ENCODE measurements at places on chromosomes 13 and 19.

DNA sequence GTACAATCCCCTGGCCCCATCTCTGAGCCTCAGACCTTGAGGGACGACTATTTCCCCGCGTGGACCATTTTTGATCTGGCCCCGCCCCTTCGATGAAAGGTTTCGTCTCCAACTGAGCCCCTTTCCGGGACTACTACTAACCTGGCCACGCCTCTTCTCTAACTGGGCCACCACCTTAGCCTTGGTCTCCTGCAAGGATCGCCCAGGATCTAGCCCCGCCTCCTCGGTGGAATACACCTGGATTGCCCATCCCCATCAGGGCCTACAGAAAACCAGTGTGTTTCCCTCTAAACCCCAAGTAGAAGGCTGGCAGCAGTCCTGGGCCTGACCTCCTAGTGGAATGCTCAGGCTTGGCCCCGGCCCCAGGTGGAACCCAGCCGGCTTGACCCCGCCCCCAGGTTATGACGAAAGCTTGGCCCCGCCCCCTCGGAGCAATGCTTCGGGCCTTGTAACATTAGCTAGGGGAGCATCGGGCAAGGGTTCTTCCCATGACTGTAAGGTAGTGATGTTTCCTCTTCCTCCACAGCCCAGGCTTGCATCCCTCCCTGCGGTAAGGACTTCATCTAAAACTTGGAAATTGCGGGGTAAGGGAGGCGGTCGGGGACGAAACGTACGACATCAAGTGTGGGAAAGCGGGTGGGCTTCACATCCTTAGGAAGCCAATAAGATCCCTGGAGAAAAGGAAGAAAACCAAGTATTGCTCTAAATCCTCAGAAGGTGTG lies 9.1 kb downstream of the SPACA6 start:
- DNase-seq = no peak

- DNase-seq = no peak
These were observed 1312.4 kb downstream of the PCDH9 start for GRCh38 chr13:65917731-65918130.

DNA sequence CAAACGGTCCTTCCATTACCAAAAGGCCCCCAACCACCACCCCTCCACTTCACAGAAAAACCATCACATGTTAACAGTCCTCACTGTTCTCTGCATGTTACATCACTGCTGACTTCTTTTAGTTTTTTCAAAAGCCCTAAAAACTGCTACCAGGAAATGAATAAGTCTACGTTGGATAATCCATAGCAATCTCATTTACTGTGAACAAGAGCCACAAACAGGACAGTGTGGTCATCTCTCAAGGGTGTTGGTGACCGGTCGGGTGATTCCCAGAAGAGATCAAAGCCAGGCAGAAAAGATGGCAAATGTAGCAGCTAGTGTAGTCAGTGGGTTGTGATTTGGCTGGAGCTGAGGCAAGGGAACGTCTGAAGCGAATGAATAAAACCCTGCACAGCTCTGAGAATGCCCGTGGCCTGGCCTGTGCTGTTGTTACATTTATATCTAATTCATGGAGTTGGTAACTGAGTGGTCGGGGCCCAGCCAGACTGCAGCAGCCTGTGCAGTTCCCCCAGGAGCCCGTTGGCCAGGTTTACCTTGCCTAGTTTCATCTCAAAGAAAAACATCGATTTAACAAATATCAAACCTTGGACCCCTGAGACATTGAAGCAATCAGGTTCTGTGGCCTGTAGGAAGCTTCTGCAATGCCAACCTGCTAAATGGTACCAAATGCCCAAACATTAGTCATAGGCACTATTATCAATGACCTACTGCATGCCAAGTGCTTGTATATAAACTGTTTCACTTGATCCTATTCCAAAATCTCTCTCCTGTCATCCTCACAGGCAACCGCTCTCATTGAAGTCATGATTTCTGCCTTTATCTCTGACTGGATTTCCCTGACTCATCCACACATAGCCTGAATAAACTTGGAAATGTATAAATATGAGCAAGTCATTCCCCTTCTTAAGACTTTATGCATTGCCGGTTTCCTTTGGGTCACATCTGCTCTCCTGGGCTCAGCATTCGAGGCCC lies 153.8 kb upstream of the SERP2 start:
- no peak for DNase-seq

DNA sequence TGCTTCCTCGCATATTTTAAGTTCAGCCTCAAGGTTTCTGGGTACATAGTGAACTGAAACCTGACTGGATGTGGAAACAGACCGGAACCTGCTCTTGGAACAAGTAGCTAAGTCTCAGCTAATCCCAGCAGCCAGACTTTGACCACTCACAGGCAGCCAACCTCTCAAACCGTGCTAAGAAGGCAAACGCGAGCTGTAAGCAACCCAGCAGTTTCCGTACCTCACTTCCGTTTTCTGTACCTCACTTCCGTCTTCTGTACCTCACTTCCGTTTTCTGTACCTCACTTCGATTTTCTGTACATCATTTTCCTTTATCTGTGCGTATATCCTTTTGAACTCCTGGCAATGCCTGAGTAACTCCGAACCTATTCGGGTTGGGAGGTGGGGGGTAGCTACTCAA lies 96.8 kb downstream of the SUCLA2 start:
- DNase-seq = no peak

GRCh38 chr19:15511671-15512424 lies 3.5 kb downstream of the CYP4F22 start:
- no peak for DNase-seq

GRCh38 chr13:30714629-30715371 lies 20.5 kb upstream of the ALOX5AP start:
- no peak for DNase-seq

GRCh38 chr19:38079926-38080380 lies 144.1 kb downstream of the DPF1 start:
- DNase-seq = peak; percentile 81

DNA sequence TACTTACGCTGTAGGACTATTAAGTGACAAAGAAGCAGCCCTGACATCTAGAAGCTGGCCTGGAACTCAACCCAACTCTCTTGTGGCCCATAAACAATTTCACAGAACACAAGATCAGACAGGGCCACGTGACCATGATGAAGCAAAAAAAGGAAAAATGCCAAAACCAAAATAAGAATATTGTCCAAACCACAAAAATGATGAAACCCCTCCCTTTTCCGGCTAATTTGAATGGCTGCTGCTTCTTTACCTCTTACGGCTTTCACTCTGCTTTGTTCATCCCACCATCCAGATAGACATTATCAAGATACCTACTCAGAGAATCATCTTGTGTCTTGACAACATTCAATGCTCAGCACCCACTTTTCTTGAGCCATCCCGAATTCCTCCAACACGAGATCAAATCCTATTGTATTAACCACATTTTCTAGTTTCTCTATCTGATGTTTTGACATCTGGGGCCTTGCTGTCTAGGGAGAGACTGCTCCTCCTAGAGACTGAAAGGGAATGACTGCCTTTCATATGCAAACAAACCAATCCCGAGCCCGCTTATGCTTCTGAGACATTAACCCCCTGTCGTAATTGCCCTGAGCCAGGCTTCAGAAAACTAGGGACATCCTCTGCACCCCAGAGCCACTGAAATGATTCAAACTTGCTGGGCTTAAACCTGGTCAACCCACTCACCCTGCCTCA lies 186.3 kb downstream of the TDRD3 start:
- no peak for DNase-seq

GRCh38 chr13:23979361-23980159 lies 82.3 kb upstream of the C1QTNF9B start:
- DNase-seq = peak; percentile 28

- DNase-seq = no peak
These were observed 2.0 kb upstream of the SYCE2 start for GRCh38 chr19:12921047-12921446.

Data from COR-L47 (cell line).